H9 (cell line): ENCODE measurements at places on chromosomes 1 and 21. TPM values are rescaled to one million over a fixed set of nuclear protein-coding genes. Genes with fewer than 3 reads are reported as not detected.
A peak's percentile ranks its signal among the peaks of the same experiment; 100 is the strongest.

CD247 gene
- total RNA-seq = 0.90 and 1.2 TPM in 2 replicates

KRTAP19-1 gene
- total RNA-seq = not detected in 2 replicates

IFNLR1 gene
- 8.9 and 9.6 TPM in 2 replicates for total RNA-seq

DNA sequence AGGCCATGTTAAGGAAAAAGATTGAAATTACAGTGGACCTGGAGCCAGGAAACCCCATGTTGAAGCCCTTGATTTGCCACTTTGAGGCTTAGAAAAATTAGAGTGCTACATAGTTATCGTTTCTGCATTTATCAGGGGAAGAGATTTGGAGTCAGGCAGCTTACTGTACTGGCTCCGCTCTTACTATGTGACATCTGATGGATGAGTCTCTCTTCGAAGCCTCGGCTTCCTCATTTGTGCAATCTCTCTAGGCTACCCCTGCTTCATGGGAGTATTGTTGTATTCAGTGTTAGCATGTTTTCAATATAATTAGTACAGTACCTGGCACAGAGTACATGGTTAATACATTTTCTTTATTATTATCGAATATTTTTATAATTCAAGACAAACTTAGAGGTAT lies 480.4 kb upstream of the USP24 start:
- H3K4me1 ChIP-seq = no peaks in the 10 kb centered on the region
- DNase-seq = no peak
- no peak overlapping the region for H3K4me3 ChIP-seq

DNA sequence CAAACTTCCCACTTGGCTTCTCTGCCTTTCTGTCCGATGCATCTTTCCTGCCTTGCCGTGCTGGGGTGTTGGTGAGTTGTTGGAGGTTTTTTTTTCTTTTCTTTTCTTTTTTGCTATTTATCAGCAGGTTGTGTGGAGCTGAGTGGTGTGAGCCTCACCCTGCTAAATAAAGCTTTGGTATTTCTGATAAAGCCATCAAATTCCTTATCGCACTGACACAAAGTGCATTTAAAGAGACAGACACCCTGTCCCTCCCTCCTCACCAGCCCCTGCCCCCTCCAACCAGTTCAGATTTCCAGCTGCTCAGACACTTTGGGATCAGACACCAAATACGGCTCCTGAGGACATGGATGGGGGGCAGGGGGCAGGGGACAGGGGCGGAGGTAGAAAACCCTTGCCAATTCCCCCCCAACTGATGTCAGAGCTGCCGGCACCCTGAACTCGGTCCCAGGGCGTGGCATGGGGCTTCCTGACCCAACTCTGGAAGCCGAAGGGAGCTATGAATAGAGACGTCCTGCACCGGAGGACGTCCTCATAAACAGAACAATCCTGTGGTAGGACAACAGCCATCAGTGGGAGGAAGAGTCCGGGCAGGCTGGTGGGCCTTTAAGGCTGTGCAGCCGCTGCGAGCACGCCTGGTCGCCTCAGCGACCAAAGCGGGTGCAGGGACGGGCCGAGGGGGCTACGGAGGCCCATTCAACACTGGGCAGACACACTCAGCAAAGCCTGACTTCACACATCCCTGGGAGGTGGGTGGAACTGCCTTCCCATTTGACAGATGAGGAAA lies 79.0 kb downstream of the CASZ1 start:
- no peak overlapping the region for H3K27ac ChIP-seq
- H3K4me1 ChIP-seq = peaks cover 2% of the 10 kb centered on the region; the same call in 1 of the 2 replicates
- no peaks in the 10 kb centered on the region for H3K36me3 ChIP-seq
- no peak overlapping the region for H3K4me3 ChIP-seq
- DNase-seq = no peak

- H3K36me3 ChIP-seq = no peaks in the 10 kb centered on the region; the same call in 2 of the 3 replicates
- no peaks in the 10 kb centered on the region for H3K27me3 ChIP-seq
- H3K4me1 ChIP-seq = no peaks in the 10 kb centered on the region
- no peak overlapping the region for H3K27ac ChIP-seq
Measured at GRCh38 chr1:176559878-176560277, 96.9 kb downstream of the PAPPA2 start.

- H3K27me3 ChIP-seq = no peaks in the 10 kb centered on the region
- H3K27ac ChIP-seq = no peak overlapping the region
- no peaks in the 10 kb centered on the region for H3K4me1 ChIP-seq
- no peak for DNase-seq
Measured at GRCh38 chr1:46199233-46199749, 1.1 kb upstream of the POMGNT1 start.

- no peak overlapping the region for H3K27ac ChIP-seq
- DNase-seq = no peak
- H3K4me3 ChIP-seq = no peak overlapping the region
Measured at GRCh38 chr1:221039616-221040015, 160.4 kb downstream of the HLX start.

GRCh38 chr1:24393892-24394291 lies 19.7 kb downstream of the STPG1 start:
- 0 out of 2 replicates have a peak, but pooled peaks cover 5% of the 10 kb centered on the region for H3K4me1 ChIP-seq
- no peak overlapping the region for H3K4me3 ChIP-seq
- H3K36me3 ChIP-seq = peaks cover 18% of the 10 kb centered on the region; the same call in 1 of the 2 replicates
- no peaks in the 10 kb centered on the region for H3K27me3 ChIP-seq

DNA sequence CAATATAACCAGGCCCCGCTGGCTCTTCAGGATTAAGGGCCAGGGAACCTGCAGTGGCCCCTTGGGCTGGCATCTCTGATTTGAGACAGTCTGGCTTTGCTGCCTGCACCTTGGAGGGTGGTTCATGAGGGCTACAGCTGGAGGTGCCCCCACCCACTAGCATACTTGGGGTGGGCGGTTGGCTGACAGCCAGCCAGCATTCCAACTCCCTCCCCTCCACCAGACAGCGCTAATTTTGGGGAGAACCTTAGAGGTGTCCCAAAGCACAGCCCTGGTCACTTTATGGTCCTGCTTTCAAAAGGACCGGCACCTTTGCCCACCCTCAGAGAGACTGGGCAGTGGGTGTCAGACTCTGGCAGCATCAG lies 180.7 kb upstream of the VAMP3 start:
- H3K4me3 ChIP-seq = no peak overlapping the region
- H3K27me3 ChIP-seq = no peaks in the 10 kb centered on the region
- H3K36me3 ChIP-seq = no peaks in the 10 kb centered on the region
- DNase-seq = no peak
- no peak overlapping the region for H3K27ac ChIP-seq
- no peaks in the 10 kb centered on the region for H3K4me1 ChIP-seq

DNA sequence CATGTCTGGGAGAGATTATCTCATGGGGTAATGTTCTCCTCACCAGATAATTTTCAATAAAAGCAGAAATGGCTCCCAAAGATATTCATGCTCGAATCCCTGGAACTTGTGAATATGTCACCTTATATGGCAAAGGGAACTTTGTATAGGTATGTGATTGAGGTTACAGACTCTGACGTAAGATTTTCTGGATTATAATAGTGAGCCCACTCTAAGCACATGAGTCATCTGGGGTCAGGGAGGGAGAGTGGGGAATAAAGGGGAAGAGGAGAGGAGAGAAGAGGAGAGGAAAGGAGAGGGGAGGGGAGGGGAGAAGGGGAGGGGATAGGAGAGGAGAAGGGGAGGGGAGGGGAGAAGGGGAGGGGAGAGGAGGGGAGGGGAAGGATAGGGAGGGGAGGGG lies 1193.9 kb downstream of the PLA2G4A start:
- H3K4me1 ChIP-seq = no peaks in the 10 kb centered on the region
- H3K4me3 ChIP-seq = no peak overlapping the region
- H3K27me3 ChIP-seq = no peaks in the 10 kb centered on the region
- no peak for DNase-seq
- H3K27ac ChIP-seq = no peak overlapping the region

GRCh38 chr1:201748335-201748734 lies 80.6 kb upstream of the IPO9 start:
- no peak overlapping the region for H3K27ac ChIP-seq
- peaks cover 21% of the 10 kb centered on the region; the same call in 1 of the 2 replicates for H3K4me1 ChIP-seq
- H3K27me3 ChIP-seq = no peaks in the 10 kb centered on the region
- H3K4me3 ChIP-seq = no peak overlapping the region
- DNase-seq = no peak

GRCh38 chr1:67439277-67440029 lies 9.3 kb upstream of the SERBP1 start:
- no peaks in the 10 kb centered on the region for H3K4me1 ChIP-seq
- H3K27me3 ChIP-seq = no peaks in the 10 kb centered on the region
- H3K36me3 ChIP-seq = no peaks in the 10 kb centered on the region
- no peak overlapping the region for H3K27ac ChIP-seq
- no peak for DNase-seq
- H3K4me3 ChIP-seq = no peak overlapping the region

DNA sequence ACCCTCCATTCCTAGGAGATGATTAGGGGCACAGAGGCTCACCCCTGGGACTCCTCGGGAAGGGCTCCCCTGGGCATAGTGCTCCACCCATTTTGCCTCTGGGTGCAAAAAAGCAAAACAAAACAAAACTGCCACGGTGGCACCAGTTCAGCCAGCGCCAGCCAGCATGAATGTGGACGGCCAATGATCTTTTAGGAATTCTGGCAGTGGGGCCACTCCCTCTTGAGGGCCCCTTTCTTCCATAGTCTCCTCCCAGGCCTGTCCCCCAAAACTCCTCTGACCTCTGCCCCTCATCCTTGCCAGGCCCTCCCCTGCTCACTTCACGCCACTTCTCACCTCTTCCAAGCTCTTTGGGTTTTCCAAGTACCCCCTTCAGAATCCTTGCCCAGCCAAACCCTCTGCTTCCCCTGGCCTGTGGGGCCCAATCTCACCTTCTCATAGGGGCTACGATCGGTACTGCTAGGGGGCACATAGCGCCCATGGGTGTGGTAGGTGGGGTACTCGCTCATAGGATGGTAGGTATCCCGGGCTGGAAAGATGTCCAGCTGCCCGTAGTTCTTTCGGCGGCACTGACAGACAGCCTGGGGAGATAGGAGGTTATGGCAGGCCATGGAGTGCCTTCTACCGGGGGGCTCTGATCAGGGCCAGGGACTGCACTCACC lies 13.3 kb downstream of the TRIM46 start:
- no peaks in the 10 kb centered on the region for H3K27me3 ChIP-seq
- DNase-seq = no peak

DNA sequence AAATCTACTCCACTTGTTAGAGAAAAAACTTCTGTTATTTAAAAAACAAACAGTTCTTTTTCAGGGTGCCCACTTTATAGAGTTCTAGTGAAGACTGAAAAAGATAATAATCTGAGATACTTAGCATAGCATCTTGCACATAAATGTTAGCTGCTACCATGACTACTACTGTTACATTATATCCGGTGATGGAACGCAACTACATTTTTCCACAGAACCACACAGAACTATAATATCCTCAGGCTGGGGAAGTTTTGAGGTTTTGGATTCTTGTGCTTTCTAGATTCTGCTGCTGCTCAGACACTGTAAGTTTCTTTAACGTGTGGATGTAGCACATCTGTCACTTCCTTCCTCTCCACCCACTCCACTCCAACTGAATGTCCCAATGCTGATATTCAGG lies 110.3 kb downstream of the PTPN14 start:
- no peak for DNase-seq
- H3K27ac ChIP-seq = peak overlapping the region; percentile 51
- no peak overlapping the region for H3K4me3 ChIP-seq
- H3K36me3 ChIP-seq = no peaks in the 10 kb centered on the region
